ENCODE measurements at places on chromosomes 11 and 22.

- DNase-seq: peak; percentile 98
These were observed 4.8 kb downstream of the SELENOM start for GRCh38 chr22:31102441-31103081.

GRCh38 chr11:78000193-78000592 lies 5.7 kb upstream of the INTS4 start:
- DNase-seq: no peak

GRCh38 chr11:47869544-47870393 lies 21.6 kb upstream of the NUP160 start:
- DNase-seq: no peak

GRCh38 chr11:114160894-114161293 lies 101.4 kb downstream of the ZBTB16 start:
- DNase-seq: no peak

- no peak for DNase-seq
These were observed 21.6 kb downstream of the LMO1 start for GRCh38 chr11:8242118-8242475.

DNA sequence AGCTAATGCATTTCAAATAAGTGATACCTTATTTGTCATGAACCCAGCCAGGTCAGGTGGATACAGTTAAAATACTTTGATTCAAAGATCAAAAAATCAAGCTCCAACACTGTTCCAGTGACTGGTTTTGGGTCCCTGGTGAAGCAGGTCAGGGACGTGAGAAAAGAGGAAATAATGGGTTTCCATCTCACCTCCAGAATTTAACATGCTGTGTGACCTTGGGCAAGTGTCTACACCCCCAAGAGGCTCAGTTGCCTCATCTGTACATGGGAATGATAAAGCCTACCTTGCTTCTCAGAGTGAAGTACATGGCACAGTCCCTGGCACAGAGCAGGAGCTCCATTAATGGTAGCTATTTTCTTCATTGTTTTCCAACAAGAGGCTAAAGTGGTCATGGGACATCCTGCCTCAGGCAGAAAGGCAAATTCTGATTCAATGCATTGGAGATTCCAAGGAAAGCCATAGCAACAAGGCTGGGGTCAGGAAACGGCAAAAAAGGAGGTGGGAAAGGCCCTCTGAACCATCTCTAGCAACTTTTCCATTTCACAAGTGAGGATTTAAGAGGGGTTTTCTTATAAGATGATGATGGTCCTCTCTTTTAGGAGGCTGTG lies 108.5 kb downstream of the CSNK2A3 start:
- DNase-seq: no peak

GRCh38 chr22:48842976-48843375 lies 984.7 kb downstream of the BRD1 start:
- DNase-seq: no peak

- DNase-seq: no peak
These were observed 626 bp downstream of the FLRT1 start for GRCh38 chr11:64036087-64037026.

GRCh38 chr11:134945993-134946392 lies 534.0 kb upstream of the B3GAT1 start:
- no peak for DNase-seq

GRCh38 chr22:34622602-34623001 lies 443.4 kb upstream of the ISX start:
- no peak for DNase-seq

- peak; percentile 67 for DNase-seq
These were observed 14.9 kb downstream of the ADORA2A start for GRCh38 chr22:24442352-24442744.

DNA sequence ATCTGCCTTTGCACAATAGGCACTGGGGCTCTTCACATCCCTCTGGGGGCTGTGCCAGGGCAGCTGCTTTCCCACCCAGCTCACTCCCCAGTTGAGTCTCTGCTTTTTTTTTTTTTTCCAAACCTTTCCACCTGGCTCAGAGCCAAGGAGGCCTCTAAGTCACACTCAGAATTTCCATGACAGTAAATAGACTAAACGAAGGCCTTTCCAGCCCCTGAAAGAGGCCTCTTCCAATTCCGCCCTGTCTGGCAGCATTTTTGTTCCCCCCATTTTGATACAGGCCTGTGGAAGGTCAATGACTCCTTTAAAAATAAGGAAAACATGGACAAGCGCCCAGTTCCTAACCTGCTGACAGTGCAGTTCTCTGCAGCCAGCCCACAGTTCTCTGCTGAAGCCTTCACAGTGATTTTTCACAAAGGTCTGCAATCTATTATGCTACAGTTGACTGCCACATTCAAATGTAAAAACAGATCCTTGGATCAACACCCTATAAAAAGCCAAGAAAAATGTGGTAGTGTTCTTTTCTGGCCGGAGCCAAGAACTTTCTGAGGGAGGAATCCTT lies 107.5 kb upstream of the SESN3 start:
- DNase-seq: no peak

DNA sequence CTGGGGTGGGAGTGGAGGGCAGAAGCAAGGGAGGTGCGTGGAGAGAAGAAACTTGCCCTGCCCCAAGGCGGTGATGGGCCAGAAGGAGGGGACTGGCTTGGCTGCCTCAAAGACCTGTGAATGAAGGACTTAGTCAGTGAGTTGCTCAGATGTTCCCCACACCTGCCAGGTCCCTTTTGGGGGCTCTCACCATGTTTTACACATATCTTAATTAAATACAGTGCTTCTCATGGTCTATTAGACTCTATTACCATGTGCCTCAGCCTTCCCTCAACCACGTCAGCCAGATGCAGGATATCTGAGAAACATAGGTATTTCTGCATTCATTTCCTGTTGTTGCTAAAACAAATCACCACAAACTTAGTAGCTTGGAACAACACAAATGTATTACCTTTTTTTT lies 429.5 kb downstream of the BUD13 start:
- peak; percentile 41 for DNase-seq

DNA sequence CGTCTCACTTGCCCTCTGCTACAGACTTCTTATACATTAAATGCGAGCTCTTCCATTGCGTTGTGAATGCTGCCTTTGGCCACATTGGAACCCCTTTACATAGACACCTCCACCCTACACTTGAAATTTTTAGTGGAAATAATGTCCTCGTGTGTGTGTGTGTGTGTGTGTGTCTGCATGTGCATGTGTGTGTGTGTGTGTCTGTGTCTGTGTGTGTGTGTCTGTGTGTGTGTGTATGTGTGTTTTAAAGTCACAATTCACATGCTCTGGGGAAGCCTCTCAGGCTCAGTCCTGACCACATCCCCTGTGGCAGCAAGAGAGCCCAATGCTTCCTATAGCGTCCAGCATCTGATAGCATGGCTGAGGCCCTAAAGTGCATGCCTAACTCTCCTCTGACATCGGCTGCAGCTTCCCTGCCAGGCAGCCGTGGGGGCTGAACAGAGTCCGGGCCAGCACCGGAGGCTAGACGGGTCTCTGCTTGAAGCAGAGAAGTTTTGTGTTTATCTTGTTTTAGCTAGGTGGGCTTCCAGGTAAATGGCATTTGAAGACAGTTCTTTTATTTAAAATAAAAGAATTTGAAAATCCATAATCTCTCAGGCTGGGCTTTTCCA lies 64.5 kb upstream of the EMID1 start:
- peak; percentile 54 for DNase-seq

- DNase-seq: no peak
These were observed 74.3 kb downstream of the GRAMD1B start for GRCh38 chr11:123504401-123504800.

- no peak for DNase-seq
These were observed 12.6 kb upstream of the MAPK8IP1 start for GRCh38 chr11:45872651-45873356.

- no peak for DNase-seq
These were observed 812 bp downstream of the FADD start for GRCh38 chr11:70203751-70204465.

GRCh38 chr11:10911907-10912306 lies 54.1 kb upstream of the ZBED5 start:
- DNase-seq: no peak

DNA sequence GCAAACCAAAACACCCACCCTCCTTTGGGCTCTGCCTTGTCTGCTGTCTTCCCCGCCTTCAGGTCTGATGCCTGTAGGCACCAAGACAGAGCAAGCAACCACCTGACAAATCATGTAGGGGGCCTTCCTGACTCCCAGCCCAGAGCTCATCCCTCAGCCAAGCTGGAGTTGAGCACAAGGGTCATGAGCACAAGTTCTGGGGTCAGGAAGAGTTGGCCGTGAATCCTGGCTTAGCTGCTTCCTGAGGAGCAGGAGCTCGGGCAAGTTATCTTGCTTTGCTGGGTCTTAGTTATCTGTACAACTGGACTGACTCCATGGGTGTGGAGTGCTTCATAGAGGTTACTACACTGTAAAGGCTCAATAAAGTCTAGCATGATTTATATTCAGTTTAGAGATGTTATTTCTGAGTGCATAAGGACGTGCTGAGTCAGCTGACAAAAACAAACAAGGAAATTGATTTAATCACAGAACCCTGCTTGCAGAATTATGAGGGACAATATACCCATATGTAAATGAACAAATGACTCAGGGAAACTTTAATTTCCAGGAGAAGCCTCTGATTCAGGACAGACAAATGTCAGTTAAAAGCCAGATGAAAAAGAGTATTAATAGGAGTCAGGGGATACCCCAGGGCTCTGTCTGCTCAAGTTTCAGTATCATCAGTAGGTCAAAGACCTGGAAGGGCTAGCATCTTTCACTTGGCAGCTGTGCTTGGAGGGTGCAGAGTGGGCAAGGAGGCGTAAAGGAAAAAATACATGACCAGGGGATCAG lies 15.0 kb upstream of the APOA1 start:
- peak; percentile 57 for DNase-seq

GRCh38 chr22:43392385-43392989 lies 19.3 kb upstream of the MPPED1 start:
- no peak for DNase-seq

DNA sequence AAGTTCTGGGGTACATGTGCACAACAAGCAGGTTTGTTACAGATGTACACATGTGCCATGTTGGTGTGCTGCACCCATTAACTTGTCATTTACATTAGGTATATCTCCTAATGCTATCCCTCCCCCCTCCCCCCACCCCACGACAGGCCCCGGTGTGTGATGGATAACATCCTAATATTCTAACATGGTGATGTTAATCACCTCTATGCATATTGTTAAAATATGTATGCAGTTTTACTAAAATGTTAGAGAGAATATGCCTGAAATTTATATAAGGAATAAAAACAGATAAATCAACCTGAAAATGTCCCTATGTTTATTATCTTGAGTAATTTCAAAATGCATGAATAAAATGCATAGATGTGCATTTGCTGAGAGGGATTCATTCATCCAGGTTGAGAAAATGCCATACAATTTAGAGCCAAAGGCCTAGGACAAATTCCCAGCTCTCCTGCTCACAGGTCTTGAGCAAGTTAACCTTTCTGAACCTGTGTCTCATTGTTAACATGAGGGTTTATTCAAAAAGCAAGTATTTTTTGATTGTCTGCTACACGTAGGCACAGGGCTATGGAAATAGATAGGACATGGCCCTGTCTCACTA lies 38.7 kb downstream of the APIP start:
- no peak for DNase-seq

DNA sequence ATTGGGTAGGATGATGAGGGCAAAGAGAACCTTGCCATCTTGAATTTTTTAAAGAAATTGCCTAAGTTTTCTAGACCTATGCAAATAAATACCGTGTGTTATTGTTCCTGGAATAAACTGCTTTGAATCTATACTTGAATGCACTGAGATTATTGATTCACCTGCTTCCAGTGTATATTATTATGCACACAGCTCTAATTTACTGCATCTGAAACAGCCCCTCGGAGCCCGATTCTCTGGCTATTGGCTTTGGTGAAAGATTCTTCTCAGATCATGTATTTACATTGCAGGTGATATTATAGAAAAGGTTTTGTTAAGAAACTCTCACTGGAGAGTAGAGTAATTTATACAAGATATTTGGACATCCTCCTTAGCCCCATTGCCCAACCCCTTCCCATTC lies 254.2 kb downstream of the TENM4 start:
- no peak for DNase-seq

- DNase-seq: no peak
These were observed 240.8 kb upstream of the MTNR1B start for GRCh38 chr11:92728628-92729027.
